ENCODE measurements at places on chromosomes 2 and 18.

- no peak for DNase-seq
Observed at GRCh38 chr18:9435041-9435440, 40.3 kb upstream of the RALBP1 start.

DNA sequence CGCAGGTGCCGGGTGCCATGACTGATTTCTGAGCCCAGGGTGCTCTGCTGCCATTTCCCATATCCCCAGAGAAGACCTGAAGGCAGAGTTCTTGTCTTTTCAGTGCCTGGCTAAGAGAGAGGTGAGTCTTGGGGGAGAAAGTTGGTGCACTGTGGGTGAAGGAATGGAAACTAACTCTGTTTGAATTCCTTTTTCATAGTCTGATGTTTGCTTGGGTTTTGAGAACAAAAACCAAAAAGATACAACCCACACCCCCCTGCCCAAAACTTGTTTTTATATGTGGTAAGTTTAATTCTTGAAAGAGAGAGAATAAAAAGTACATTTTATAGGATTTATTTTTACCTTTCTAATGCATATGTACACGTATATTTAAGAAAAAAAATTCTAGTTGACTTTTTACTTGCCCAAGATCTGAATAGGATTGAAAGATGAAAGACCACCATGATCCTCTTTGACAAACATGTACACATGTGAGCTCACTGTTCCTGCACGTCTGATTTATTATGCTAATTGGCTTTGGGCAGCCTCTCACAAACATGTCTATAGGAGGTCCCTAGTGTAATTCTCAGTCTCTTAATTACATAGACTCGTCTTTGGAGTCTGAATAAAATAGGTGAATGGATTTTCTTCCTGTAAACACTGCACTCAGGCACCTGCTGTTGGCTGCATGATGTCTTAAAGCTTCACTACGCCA, 46.3 kb downstream of the ARL4C start:
- DNase-seq, result no peak

DNA sequence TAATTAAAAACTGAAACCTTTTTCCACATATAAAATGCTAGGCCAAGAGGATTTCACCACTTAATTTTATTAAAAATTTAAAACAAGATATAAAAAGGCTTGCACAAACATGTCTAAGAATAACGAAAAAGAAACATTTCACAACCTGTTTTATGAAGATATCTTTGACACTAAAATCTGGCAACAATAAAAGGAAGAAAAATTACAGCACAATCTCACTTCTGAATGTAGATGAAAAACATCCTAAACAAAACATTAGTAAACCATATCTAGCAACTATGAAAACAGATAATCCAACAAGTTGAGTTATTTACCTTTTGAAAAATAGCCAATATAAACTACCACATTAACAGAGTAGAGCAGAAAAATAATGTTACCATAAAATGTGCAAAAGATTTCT, 185.4 kb upstream of the MMADHC start:
- DNase-seq, result no peak

GRCh38 chr2:85606116-85606455, 3.6 kb upstream of the TMEM150A start:
- no peak for DNase-seq

- no peak for DNase-seq
Observed at GRCh38 chr2:232524771-232525170, 1.2 kb upstream of the CHRND start.

All from T follicular helper cell (primary cell).